ENCODE measurements at places on chromosomes 4 and X. TPM values are rescaled to one million over a fixed set of nuclear protein-coding genes. Genes with fewer than 3 reads are reported as not detected.

Gene SLC6A14
- not detected for total RNA-seq

Gene BBS12
- 2.5 TPM for total RNA-seq

Gene STK32B
- 0.36 TPM for total RNA-seq

Gene FATE1
- total RNA-seq = not detected

Gene MAGEA1
- total RNA-seq = not detected

Gene ASB5
- not detected for total RNA-seq

Gene LRAT
- total RNA-seq = 0.36 TPM

Gene SPANXC
- total RNA-seq = not detected

Gene VEGFD
- total RNA-seq = not detected

Gene CT47B1
- total RNA-seq = not detected

Gene ASB9
- total RNA-seq = 0.18 TPM

Gene JADE3
- 1.5 TPM for total RNA-seq

Gene MAGEB6B
- not detected for total RNA-seq

Gene SRPX2
- total RNA-seq = 115 TPM

Gene AWAT2
- not detected for total RNA-seq

Gene MAGEB2
- not detected for total RNA-seq

Gene PALLD
- total RNA-seq = 18.4 TPM

Gene RASSF6
- total RNA-seq = not detected

Gene EXOC1L
- not detected for total RNA-seq

Gene CXorf49
- not detected for total RNA-seq

Gene RIPPLY1
- total RNA-seq = not detected

Gene DCAF4L1
- total RNA-seq = not detected

Gene NMU
- total RNA-seq = not detected

Gene TRPC5OS
- total RNA-seq = not detected

Gene EREG
- total RNA-seq = not detected

Gene GATA1
- total RNA-seq = not detected

Gene XK
- 0.32 TPM for total RNA-seq

Gene SOWAHB
- not detected for total RNA-seq

Gene HSD17B13
- not detected for total RNA-seq
